Anterior cingulate cortex (tissue), 58 donors: ENCODE measurements at places on chromosomes 12 and 14.
A peak's percentile ranks its signal among the peaks of the same experiment; 100 is the strongest.

DNA sequence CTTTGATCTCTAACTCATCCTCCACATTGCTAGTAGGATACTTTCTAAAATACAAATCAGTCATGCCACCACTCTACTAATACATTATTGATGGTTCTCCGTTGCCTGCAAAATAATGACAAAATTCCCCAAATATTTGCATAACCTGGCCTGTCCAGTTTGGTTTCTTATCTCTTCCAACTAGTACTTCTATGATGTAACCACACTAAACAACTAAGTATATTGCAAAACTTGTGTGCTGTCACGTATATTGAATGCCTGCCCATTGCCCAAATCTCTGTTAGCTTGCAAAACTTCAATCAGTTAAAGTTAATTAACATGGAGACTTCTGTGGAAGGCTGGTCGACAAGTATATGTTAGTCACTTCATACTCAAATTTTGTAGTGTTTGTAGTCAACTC is 6.5 kb downstream of the OR6C74 start:
- no peak for DNase-seq

GRCh38 chr12:77953528-77954205 is 123.0 kb downstream of the NAV3 start:
- no peak for DNase-seq

- no peak for DNase-seq
Observed at GRCh38 chr14:75317148-75317547, 38.5 kb downstream of the FOS start.

DNA sequence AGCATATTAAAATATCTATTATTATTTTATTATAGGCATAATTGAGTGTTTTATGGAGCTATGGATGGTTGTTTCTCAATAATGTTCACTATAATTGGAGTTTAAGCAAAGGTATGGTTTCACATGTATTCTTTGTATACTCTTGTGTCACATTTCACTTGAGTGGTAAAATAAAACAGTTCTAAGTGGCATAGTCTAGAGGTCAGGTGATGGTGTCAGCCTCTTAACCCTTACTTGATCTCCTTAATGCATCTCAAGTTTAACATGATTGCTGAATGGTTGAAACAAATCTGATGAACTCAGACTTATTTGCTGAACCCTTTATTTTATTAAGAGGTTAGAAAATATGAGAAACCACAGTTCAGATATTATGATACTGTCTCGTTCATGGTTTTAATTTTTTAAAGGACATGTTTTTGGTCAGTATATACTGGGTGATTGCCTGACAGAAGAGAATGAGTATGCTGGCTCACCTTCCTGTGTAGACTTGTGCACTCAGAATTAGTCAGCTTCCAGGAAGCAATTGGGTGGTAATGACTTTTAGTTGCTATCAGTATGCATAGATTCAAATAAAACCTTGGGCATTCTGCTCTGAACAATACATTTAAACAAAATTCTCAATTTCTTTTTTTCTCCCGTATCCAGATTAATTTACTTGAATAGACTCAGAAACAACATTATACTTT is 464.6 kb downstream of the PCNX1 start:
- no peak for DNase-seq

DNA sequence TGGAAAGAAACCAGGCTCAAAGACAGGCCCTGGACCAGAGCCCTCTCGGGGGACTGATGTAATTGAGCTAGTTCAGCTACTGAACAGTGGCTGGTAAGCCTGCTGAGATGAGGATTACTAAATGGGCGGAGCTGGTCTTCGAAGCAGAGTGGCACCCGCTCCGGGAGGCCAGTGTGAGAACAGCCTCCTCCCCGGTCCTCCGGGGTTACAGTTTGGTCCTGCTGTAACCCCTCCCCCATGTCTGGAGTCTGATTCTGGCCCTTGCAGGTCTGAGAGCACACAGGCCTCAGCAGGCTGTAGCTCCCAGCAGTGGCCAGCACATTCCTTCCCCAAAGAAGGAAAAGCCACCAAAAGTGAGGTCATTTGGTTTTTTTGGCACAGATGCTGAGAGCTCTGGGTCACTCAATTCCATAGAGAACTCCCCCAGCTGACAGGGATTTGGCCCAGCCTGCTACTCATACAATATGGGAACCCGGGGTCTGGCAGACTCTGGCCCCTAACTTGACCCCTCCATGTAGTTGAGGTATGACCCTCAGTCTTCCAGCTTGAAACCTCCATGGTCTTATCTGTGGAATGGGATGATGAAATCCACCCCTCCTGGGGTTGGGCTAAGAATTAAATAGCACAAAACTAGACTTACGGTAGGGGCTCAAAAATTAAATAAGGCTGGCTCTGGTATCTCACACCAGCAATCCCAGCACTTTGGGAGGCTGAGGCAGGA is 39.0 kb downstream of the ACTN1 start:
- no peak for DNase-seq

DNA sequence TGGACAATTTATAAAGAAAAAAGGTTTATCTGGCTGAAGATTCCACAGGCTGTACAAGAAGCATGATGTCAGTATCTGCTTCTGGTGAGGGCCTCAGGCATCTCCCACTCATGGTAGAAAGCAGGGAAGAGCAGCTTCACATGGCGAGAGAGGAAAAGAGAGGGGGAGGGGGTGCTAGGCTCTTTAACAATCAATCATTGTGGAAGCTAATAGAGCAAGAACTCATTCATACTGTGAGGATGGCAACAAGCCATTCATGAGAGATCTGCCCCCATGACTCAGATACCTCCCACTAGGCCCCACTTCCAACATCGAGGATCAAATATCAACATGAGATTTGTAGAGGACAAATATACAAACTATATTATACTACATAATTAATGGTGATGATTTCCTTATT is 361.9 kb upstream of the FAR2 start:
- peak; percentile 18 for DNase-seq

- DNase-seq = no peak
Observed at GRCh38 chr14:52175982-52176502, 91.5 kb upstream of the PTGDR start.

- no peak for DNase-seq
Observed at GRCh38 chr12:11744410-11744801, 94.9 kb downstream of the ETV6 start.

GRCh38 chr12:87981495-87981894 is 47.7 kb downstream of the C12orf50 start:
- DNase-seq = no peak

GRCh38 chr12:3795066-3795465 is 42.2 kb upstream of the CRACR2A start:
- no peak for DNase-seq

DNA sequence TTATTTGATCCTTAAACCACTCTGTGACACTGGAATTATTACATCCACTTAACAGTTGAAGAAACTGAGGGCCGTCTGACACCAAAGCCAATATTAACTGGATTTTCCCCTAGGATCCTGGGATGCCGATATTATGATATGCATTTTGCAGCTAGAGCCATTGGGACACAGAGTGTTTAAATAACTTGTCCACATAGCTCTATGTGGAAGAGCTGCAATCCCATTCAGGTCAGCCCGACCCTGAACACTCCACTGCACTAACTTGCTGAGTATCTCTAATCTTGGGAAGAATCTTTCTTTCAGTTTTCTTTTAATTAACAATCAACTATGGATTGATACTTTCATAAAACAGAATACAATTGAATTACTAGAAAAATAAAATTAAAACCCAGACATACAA is 37.9 kb downstream of the RMST start:
- no peak for DNase-seq

DNA sequence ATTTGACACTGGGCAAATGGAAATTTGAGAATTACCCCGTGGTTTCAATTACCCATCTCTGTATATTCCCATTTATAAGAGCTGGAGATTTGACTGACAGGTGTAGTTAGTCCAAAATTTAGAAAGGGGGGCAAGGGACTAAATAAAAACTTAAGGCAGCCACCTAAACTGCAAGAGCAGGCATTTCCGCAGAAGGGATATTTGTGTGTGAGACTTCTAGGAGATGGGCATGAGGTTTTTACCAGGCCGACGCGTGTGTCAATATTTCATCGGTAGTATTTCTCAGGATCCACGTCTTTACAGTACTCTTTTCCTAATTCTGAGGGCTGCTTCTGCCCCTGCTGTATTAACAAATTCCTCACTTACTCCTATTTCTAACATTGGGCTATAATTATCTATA is 1.4 kb downstream of the FAR2 start:
- no peak for DNase-seq

GRCh38 chr14:101713621-101714349 is 47.7 kb upstream of the PPP2R5C start:
- no peak for DNase-seq

GRCh38 chr12:103318566-103318965 is 177.2 kb downstream of the C12orf42 start:
- no peak for DNase-seq

- peak; percentile 14 for DNase-seq
Observed at GRCh38 chr12:92363295-92364146, 217.9 kb upstream of the BTG1 start.

GRCh38 chr12:87152841-87153528 is 876.2 kb downstream of the C12orf50 start:
- DNase-seq = no peak

DNA sequence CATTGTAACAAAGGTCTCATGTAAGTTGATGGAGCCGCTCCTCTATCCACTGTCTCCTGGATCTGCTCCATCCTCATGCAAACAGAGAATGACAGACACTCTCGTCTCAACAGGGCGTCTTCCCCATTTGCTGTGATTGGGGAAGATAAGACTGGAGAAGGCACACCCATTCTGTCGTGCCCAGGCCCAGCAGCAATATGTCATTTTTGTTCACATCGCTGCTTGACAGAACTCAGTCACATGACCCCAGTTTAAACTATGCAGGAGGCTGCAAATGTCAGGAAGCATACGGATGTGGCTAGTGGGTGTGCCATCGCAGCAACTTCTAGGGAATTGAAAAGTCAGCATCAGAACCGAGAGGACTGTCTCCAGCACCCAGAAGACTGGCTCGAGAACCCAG is 290.5 kb downstream of the TMEM132D start:
- no peak for DNase-seq

DNA sequence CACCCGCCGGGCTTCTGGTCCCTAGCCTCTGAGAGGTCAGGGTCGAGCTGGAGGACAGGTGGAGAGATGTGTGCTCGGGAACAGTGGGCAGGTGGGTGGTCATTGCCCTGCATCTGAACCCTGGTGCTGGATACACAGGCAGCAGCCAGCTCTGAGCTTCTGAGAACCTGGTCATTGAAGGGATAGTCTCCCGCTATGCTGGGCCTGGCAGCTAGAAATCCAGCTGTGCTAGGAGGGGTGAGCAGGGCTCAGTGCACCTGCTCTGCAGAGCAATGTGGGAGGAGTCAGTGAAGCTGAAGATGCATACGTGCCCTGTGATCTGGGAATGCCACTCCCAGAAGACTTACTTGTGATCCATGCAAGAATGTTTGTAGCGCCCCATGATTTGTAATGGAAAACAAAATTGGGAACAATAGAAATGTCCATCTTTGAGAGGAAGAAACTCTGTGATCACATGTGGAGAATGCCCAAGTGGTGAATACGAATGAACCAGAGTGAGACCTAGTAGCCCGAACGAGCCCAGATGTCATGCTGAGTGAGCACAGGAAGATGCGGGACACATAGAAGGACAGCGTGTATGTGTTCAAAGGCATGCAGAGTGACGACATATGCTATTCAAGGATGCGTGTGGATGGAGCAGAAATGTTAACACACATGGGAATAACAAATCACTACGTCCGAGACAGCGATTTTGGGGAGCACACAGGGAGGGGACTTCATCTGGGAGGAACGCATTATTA is 63.4 kb downstream of the AACS start:
- peak; percentile 47 for DNase-seq

DNA sequence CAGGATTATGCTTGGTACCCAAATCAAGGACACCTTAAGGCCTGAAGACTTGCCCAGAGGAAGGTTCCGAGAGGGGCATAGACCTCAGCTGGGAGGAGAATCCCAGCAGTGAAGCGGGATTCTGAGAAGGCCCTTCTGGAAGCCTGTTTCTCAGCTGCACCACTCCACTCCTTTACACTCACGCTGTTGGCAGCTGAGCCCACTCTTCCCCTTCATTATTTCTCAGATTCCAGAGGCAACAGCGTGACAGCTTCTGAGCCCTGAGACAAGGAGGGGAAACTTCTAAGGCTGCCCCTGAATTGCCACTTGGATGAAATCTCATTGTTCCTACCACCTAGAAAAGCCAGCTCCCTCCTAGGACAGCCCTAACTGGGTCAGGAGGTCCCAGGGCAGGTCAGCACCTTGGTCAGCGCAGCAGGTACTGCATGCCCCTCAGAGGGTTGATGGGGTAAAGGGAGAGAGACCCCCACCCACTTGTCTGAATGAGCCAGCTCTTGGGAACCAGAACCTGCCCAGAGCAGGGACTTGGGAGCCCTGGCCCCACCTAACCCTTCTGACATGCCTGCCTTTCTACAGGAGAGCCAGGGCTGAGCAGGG is 53.9 kb downstream of the ISCA2 start:
- no peak for DNase-seq

GRCh38 chr12:23813206-23813605 is 136.3 kb downstream of the SOX5 start:
- DNase-seq = no peak

GRCh38 chr12:123010681-123011080 is 30.2 kb downstream of the ARL6IP4 start:
- no peak for DNase-seq

GRCh38 chr14:28758885-28759652 is 7.5 kb upstream of the FOXG1 start:
- no peak for DNase-seq

DNA sequence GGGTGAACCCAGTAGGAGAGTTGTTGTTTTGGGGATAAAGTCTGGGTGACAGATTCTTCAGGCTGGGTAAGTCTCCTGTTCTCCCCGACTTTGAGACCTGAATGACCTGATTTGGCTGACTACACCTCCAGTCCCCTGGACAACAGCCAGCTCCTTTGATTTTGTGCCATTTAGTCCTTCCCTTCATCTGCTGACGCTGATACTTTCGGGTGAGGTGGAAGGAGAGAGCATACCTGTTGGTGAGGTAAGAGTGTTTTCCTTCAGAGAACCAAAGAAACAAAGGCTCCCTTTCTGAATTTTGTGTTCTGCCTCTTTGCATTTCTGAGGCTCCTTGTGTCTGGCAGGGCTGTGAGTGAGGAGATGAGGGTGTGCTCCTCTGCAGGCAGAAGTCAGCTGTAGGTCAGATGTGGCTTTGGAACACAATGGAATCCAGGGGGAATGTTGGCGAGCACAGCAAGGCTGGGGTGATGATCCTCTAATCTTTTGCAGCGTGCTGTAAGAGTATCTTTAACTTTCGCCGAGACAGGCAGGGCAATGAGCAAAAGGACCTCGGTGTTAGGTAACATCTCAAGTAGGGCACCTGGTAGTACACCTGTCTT is 12.1 kb downstream of the ETV6 start:
- DNase-seq = no peak

- no peak for DNase-seq
Observed at GRCh38 chr14:67965696-67966095, 146.1 kb downstream of the RAD51B start.

DNA sequence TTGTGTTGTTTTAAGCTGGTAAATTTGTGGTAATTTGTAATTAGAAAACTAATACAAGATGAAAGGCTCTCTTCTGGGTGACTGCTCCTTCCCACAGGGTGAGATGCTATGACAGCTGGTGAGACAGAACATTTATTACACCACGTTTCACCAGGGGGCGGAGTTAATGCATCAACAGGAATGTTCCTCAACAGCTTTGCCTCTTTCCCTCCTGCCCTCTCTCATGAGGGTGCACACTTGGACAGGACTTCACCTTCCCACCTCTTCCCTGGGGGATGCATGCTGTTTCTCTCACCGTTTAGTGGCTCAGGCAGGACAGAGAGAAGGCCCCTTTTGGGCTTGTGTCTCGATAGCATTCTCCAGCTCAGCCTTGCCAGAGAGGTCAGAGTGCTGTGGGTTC is 13.4 kb upstream of the PPP1R1A start:
- DNase-seq = no peak
